Caki2 (cell line): ENCODE measurements at places on chromosomes 11 and 22. TPM values are rescaled to one million over a fixed set of nuclear protein-coding genes. Genes with fewer than 3 reads are reported as not detected.

Gene OPCML
- 0.07 TPM in 1 of 2 replicates, not detected in the other for total RNA-seq

Gene PTGDR2
- total RNA-seq = not detected in 2 replicates

GRCh38 chr11:128311742-128312719, 275.3 kb downstream of the ETS1 start:
- no peak for DNase-seq

Gene TMEM86A
- total RNA-seq = 0.78 and 1.4 TPM in 2 replicates

Gene OR5P2
- total RNA-seq = not detected in 2 replicates

- no peak for DNase-seq
Measured at GRCh38 chr22:21051145-21051830, 5.5 kb downstream of the LRRC74B start.

Gene OR10D3
- total RNA-seq = not detected in 2 replicates

Gene SPI1
- not detected in 2 replicates for total RNA-seq

DNA sequence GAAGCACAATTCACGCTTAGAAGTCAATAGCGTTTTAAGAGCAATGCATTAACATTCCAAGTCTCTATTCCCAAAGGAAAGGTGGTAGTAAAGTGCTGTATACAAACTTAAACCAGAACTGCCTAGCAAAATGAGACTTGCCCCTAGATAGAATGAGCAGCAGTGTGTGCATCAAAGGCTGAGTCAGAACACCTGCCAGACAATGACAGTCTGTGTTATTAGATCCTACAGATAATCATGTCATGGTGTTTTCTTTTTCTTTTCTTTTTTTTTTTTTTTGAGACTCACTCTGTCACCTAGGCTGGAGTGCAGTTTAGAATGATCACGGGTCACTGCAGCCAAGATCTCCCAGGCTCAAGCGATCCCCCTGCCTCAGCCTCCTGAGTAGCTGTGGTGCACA, 1.6 kb downstream of the RTCB start:
- DNase-seq = peak; percentile 51
